ENCODE measurements at places on chromosomes 11 and 22.

- DNase-seq = no peak
Measured at GRCh38 chr11:117201658-117202305, 2.6 kb downstream of the TAGLN start.

DNA sequence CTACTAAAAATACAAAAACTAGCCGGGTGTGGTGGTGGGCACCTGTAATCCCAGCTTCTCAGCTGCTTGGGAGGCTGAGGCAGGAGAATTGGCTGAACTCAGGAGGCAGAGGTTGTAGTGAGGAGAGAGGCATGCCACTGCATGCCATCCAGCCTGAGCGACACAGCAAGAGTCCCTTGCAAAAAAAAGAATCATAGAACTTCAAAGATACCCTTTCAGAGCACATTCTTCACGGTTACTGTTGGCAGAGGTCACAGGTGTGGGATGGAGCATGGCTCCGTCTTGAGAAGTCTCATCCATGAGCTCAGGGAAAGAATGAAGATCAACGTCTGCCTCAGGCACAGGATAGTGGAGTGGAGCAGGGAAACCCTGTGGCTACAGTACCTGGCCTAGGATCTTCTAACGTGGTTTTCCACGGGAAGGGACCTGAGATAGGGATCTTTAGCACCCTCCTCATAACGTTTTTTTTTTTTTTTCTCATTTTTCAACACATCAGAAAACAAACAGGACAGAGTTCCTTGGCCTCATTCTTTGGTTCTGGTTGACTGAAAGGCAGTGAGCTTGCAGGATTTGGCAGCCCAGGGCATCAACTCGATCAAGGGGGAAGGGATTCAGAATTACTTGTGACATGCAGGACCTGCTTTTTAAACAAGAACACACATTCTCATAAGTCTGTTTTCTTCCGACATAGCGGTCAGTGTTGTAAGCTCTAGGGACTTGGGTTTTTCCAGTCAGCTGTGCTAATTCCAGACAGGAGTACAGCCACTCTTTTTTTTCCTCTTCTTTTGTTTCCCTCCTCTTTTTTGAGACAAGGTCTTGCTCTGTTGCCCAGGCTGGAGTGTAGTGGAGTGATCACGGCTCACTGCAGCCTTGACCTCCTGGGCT, 22.8 kb downstream of the F2 start:
- DNase-seq = no peak

GRCh38 chr11:130359419-130359818, 44.7 kb upstream of the ZBTB44 start:
- DNase-seq = no peak

GRCh38 chr11:11107076-11107723, 245.8 kb downstream of the CSNK2A3 start:
- no peak for DNase-seq

- DNase-seq = peak; percentile 59
Measured at GRCh38 chr11:64864473-64865285, 13.7 kb downstream of the EHD1 start.

DNA sequence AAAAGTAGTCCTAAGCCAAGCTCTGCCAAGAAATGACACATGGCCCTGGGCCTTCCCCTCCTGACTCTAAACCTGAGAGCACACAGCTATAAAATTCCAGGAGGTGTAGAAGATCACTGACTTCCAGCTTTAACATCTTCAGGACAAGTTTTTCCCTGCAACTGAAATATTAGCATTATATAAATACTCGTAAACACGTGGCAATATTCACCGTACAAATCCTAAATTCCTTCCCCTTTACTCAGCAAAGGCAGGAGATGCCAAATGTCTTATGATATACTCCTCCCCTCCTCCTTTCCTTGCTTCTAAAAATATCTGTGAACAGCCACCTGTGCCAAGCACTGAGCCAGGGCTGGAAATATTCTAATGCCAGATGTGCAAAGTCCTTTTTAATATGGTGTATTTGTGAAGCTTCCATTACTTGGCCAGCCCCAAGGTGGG, 194.0 kb downstream of the LARGE1 start:
- no peak for DNase-seq

- DNase-seq = no peak
Measured at GRCh38 chr11:16111690-16112089, 244.7 kb downstream of the SOX6 start.

DNA sequence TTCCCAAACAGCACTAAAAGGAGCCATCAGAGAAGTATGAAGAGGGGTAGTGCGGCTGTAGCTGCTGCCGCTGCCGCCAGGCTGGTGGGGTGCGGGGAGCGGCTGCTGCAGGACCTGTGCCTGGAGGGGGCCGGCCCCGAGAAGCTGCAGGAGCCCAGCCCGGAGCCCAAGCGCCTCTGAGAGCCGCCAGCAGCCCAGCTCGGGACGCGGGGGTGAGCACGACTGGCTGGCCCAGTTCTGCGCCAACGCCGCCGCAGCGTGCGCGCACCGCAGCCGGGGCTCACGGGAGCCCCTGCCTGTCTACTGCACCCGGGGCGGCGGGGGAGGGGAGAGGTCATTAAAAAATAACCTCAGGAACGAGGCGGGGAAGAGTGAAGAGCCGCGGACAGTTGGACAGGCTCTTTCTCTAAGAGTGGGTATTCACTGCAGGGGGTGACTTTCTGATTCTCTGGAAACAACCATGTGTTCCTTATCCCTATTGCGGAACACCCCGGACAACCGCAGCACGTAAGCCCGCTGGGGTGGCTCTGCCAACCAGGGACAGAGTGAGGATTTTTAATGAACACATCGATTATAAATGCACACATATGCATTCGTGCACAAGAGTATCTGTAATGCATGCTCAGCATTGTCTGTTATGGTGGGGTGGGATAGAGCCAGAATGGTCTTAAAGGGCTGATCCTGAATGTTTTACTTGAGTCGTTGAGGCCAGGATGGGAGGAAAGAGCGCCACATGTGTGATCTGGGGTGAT, 453 bp downstream of the GAS2 start:
- peak; percentile 6 for DNase-seq

DNA sequence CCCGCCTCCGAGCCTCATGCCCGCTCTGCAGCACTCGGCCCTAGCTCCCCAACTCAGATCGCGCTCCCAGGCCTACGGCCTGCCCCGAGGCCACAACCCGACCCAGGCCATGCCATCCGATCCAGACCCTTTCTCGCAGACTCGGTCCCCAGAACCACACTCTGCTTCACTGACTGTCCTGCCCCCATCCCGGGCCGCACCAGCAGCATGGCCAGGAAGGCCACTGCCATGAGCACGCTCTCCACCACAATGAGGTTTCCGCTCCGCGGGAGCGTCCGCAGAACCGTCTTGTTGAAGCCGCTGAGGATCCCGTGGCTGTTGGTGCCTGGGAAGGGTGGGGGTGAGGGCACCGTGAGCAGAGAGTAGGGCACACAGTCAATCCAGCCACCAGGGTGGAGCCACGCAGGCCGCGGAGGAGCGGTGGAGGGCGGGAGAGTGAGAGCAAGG, 6.4 kb downstream of the UNC93B1 start:
- DNase-seq = no peak

- no peak for DNase-seq
Measured at GRCh38 chr11:124954590-124954955, 571 bp downstream of the CCDC15 start.

DNA sequence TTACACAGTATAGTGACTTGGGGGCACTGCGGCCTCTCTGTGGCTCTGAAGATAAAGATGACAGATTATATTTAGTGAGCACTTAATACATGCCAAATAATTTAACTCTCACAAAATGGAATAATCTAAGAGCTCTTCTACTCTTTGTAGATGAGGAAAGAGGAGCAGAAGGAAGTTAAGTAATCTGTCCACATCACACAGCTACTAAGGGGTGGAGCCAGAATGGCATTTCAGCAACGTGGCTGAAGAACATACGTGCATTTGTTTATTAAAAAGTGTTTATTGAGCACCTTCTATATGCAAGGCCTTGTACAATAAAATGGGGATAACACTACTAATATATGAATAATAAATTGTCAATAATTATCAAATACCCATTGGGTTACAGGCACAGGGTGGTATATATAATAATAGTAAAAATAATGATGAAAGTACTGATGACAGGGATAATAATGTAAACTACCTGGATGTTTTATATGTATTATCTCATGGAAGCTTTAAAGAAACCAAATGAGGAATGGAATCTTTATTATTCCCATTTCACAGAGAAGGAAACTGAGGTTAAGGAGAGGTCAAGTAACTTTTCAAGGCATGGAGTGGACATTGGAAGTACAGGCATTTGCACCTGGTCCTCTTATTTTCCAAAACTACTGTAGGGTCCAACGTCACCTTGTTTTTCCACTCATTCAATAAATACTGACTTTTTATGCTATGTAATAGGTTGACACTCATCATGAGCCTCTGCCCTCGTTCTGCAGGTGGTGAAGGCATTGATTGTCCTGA, 38.0 kb upstream of the IL17RA start:
- DNase-seq = no peak

GRCh38 chr11:2590965-2591754, 108.6 kb downstream of the KCNQ1OT1 start:
- DNase-seq = no peak

- DNase-seq = no peak
Measured at GRCh38 chr22:47055921-47056320, 293.5 kb downstream of the TBC1D22A start.

GRCh38 chr11:43644621-43645299, 35.8 kb upstream of the HSD17B12 start:
- DNase-seq = no peak

DNA sequence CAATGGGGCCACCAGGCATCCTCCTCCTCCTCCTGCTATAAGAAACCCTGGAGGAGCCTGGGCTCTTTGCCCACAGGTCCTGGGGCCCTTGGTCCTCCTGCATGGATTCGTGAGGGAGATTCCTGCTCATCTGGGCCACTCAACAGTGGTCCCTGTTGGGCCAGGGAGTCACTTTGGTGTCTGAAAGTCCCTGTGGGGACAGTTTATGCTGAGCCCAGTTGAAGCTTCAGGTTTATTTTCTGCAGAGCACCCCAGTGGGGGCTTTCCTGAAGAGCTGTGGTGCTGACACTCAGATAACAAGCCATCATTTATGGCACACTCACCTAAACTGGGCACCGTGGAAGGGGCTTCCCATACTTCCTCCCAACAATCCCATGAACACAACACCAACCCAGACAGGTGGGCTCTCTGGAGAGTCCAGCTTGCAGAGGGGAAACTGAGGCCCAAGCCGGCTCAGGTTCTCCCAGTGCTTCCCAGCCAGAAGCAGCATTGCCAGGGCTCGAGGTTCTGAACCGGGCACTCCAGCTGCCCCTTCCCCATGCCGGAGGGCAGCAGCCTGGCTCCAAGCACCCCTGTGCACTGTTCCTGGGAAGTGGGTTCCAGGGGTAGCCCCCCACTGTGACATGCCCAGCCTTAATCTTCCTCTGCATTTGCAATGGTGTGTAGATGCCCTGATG, 91.3 kb downstream of the MYEOV start:
- DNase-seq = no peak

DNA sequence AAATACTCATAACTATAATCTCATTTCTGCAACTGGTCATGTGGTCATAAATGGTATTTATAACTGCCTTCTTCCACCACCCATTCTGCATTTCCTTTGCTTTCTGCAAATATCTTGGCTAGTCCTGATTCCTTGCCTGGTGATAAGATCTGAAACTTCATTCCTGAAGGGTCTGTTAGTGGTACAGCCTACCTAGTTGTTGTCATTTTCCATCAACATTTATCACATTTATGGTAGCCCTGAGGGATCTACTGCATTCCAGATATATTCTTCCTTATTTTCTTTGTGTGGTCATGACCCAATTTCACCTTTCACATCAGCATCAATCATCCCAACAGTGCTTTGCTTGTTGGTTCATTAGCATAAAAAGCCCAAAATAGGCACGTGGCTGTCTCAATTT, 50.1 kb downstream of the DDX6 start:
- DNase-seq = no peak

GRCh38 chr22:36467042-36467810, 14.2 kb downstream of the TXN2 start:
- DNase-seq = no peak

- DNase-seq = no peak
Measured at GRCh38 chr11:72195518-72196270, 3.8 kb downstream of the FOLR1 start.

GRCh38 chr22:44755956-44756361, 3.6 kb downstream of the ARHGAP8 start:
- DNase-seq = no peak

- DNase-seq = no peak
Measured at GRCh38 chr11:65713212-65713969, 1.3 kb downstream of the KAT5 start.

DNA sequence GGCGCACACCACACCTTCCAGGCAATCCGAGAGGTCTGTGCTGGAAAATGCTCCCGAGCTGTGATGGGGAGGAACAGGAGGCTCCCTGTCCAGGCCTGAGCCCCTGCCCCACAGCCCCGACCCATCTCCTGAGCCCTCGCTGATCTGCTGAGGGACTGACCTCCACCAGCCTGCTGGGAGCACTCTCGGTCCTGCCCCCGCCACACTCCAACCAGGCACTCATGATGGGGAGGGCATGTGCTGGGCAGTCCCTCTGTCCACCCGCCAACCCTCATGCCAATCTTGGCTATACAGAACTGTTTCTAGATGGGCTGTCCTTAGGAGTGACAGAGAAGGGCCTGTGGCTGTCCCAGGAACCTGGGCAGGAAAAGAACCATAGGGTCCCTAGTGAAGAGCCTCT, 70.8 kb downstream of the TRMU start:
- no peak for DNase-seq

GRCh38 chr11:13929395-13929891, 33.1 kb upstream of the SPON1 start:
- no peak for DNase-seq

GRCh38 chr22:34797826-34798225, 268.1 kb upstream of the ISX start:
- DNase-seq = no peak

DNA sequence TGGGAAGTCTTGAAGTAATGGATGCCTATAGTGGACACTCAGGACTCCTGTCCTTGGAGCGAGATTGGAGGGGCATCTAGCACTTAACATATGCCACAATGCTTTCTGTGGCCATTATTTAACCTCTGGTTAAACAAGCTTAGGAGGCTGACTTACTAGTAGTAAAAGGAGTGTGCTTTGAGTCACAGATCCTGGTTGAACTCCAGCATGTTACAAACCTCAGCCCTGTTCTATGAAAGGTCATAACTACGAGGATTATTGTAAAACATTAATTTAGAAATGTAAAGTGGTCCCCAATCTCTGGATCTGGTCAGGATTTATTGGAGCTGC, 1.1 kb upstream of the LBHD1 start:
- DNase-seq = no peak

DNA sequence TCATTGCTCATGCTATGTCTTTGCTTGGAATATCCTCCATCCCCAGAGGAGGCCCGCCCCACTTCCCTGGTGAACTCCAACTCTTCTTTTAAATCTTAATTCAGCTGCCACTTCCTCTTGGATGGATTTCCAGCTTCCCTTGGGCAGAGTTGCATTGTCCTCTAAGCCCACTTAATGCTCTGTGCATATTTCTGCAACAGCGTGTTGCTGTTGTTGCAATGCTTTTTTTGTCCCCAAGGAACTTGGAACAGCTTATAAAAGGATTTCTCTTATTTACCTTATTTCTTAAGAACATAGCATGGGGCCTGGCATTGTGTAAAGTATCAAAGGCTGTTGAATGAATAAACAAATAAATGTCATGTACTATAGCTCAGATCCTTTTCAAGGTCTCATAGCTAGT, 507.4 kb downstream of the METTL15 start:
- DNase-seq = no peak
